ENCODE measurements at places on chromosomes 12 and 14.

DNA sequence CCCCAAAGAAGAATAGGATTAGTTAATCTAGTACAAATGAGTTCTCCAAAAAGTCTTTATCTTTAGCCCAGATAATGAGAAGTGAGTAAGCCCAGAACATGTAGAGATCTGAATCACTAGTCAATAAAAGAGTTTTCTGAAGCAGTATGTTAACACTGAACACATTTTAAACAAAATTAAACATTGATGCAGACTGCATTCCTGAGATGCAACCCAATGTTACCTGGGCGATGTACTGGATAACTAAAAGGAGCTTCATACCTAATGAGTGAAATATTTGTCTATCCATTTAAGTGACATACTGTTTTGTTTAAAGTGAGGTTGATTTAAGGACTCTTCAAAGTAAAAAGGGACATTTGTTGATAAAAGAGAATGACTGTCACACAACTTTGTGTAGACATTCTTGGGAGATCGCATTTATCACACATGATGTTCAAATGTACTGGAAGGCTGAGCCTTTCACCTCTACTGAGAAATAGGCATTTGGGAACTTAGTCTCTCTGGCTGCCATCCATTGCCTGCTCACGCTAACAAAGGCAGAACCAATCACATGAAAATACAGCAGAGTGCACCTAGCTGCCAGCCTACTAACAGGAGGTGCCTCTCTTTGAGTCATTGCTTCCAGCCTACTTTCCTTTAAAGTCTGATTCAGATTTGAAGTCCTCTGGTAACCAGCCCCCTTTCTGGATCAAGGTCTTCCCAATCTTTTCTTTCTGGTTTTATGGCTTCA lies 287.7 kb downstream of the BTG1 start:
- DNase-seq = no peak

DNA sequence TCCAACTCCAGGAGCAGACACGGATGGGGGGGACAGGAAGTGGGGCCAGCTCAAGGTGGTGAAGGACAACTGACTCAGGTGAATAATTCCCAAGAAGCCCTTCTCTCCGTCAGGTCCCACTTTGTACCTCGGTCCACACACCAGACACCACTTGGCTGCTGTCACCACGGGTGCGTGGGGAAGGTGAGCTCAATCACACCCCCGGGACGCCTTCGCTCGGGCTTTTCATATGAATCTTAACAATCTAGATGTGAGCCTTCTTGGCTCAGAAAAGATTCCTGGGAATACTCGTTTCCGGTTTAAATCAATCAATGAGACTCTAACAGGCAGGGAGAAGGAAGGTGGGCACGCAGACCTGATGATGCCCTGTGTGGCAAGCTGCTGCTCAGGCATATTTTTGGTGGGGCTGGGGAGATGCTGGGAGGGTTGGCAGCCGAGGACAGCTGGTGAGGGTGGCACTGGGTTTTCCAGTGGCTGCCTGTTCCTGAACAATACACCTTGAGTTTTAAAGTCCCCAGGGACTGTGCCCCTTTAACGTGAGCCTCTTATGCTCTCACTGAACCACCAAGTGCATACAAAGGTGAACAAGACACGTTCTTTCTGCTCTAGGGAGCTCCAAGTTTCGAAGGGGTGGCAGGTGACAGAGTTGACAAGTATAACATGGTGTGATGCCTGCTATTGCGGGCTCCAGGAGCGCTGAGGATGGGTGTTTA lies 5.1 kb downstream of the TESC start:
- DNase-seq = no peak

DNA sequence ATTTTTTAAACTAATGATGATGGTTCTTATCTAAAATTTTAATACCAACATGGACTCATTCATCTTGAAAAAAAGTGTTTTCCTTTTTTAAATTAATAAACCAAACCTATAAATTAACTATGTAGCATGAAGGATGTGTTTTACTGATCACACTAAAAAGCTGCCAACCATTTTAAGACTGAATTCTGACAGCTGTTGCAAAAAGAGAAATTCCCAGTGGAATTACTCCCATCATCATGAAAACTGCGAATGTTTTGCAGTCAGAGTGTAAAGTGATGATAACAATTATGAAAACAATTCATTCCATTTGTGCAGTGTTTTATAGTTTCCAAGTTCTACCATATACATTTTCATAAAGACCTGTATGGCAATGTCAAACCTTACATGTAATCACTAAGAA lies 232.8 kb downstream of the SLC2A13 start:
- DNase-seq = no peak

- DNase-seq = peak; percentile 96
These were observed 15.9 kb downstream of the TAOK3 start for GRCh38 chr12:118356809-118357256.

GRCh38 chr12:109863847-109864712 lies 16.3 kb downstream of the GLTP start:
- DNase-seq = peak; percentile 35

DNA sequence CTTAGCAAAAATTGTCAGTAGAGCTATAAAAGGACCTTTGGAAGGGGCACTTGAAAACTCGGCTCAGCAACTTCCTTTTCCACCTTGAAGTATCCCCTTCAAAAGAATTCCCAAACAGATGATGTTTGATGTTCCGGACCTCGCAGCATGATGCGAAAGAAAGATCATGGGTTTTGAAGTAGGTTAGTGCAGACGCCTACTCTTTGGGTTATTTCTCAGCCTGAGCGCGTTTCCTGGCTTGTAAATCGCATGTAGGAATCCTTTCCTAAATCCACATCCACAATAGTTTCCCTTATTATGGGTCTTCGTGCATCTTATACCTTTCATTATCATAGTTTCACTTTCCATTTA lies 584 bp upstream of the NEDD1 start:
- DNase-seq = no peak

DNA sequence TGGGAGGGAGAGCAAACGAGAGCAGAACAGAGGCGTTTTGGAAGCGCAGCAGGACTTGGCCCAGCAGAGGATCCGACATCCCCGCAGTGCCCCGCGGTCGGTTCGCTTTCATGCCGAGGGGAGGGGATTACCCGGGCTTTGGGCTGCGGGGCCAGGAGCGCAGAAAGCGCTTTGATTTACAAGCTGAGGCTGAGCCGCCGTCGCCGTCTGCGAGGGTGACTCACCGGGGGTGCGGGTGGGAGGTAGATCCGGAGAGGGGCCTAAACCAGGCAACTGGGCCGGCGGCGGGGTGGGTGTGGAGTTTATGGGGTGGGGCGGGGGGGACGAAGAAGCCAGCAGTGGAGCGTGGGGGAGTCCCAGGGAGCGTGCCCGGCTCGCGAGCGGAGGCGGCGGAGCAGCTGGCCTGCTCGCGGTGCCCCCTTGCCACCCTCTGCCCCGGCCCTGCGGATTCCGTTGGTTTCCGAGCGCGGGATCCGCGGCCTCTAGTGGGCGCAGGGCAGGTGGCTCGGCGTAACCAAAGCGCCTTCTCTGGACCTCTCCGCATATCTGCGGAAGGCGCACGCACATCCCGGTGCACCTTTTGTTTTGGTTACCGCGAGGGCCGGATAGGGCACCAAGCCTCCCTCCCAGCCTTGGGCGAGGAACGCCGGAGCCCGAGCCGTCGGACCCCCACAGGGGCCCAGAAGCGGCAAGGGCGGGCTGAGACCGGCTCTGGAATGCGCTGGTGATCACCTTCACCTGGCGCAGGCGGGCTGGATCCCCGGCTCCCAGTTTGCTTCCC lies 2.6 kb downstream of the SIX4 start:
- DNase-seq = peak; percentile 71

- peak; percentile 92 for DNase-seq
These were observed 132.5 kb downstream of the FOXN3 start for GRCh38 chr14:89284333-89285058.

GRCh38 chr12:111319600-111320257 lies 49.2 kb downstream of the PHETA1 start:
- no peak for DNase-seq

DNA sequence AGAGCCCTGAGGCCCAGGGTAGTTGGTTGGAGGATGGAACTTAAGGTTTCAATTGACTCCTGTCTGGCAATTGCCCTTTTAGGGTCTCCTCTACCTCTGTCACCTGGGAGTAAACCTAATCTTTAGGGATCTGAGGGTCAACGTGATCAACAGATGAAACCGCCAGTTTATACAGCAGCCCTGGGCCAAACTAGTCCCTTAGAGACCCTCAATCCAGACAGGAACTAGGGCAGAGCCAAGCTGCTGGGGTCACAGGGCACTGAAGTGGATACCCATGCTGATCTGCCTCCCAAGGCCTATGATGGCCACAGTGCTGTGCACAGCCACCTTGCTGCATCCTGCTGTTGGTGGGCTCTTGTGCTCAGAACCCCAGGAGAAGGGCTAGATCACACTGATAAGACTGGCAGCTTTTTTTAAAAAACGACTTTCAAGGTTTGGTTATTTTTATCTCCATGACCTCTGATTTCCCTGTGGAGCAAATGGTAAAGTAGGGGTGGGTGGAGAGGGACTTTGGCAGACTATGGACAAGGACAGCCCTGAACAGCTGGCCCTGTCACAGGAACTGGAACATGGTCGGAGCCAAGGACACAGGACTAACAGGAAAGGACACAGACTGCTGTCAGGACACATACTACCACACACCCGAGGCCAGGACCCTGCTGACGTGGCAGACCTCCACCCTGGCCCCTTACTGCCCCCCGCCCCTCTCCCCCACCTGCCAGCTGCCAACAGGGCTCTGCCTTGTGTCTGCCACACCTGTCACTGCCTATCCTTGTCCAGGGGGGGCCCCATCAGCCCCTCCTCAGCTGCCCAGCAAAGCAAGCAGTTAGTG lies 474 bp downstream of the FITM1 start:
- no peak for DNase-seq

GRCh38 chr14:94591871-94592270 lies 10.6 kb downstream of the SERPINA5 start:
- no peak for DNase-seq

DNA sequence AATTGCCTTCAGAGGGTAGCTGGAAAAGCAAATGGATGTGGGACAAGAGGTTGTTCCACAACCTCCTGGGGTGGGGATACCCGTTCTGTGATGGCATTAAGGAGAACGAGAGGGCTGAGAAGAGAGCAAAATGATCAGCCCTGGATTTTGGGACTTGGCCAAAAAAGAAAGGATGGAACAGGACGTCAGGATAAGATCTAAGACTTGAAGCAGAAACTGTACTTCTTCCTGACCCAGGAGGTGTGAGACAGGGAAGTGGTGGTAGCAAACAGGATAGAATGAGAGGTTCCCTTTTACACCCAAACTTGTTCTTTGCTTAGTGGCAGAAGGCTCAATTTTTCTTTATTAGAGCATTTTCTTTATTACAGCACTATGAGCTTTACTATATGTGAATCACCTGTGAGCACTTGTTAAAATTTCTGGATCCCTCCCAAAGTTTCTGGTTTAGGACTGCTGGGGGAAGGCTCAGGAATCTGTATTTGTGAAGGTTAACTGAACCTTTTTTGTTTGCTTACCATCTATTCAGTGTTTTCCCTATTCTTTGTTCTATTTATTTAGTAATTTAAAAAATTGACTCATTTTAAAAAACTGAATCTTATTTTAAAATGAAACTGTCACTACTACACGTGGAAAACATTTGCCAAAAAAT lies 59.2 kb downstream of the ERC1 start:
- DNase-seq = no peak

- DNase-seq = no peak
These were observed 13.6 kb downstream of the MDM2 start for GRCh38 chr12:68821357-68822188.

GRCh38 chr12:51620448-51620847 lies 29.4 kb downstream of the SCN8A start:
- peak; percentile 63 for DNase-seq

DNA sequence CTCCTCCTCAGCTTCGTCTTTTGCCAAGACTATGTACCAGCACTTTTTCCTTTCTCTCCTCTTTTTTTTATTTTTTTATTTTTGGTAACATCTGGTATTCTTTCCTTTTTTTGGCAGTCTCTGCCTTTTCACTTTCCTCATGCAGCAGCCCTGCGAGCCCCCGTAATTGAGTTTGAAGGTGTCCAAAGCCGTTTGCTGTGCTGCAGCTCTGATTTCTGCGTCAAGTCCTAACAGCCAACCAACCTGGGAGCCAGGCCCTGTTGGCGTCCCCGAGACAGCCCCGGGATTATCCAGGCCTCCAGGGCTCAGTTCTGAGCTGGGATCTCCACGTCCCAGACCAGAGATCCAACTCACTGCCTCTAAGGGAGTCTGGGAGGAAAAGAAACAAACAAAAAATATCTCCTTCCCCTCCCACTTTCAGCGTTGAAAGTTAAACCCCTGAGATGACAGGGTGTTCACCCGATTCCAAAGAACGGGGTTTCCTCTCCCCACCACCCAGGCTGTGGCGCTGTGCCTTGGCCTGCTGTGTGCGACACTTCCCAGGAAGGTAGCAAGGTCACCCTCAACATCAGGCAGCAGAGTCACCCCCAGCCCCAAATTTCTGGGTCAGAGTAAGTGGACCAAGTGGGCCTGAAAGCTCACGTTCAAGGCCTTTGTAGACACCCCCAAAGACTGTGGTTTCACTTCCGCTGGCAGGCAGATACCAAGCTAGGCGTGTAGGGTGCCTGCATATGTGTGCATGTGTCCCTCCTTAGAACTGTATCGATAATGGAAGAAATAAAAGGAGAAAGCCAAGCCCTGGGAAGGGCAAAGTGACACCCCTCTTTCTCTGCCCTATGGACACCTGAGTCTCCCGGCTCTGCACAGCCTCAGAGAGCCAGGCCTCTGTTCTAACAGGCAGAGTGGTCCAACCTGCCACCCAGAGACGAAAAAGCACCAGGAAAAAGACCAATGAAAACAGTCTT lies 11.1 kb downstream of the BCL11B start:
- no peak for DNase-seq

- peak; percentile 76 for DNase-seq
These were observed 571.4 kb upstream of the ATP2B1 start for GRCh38 chr12:90280033-90280432.

DNA sequence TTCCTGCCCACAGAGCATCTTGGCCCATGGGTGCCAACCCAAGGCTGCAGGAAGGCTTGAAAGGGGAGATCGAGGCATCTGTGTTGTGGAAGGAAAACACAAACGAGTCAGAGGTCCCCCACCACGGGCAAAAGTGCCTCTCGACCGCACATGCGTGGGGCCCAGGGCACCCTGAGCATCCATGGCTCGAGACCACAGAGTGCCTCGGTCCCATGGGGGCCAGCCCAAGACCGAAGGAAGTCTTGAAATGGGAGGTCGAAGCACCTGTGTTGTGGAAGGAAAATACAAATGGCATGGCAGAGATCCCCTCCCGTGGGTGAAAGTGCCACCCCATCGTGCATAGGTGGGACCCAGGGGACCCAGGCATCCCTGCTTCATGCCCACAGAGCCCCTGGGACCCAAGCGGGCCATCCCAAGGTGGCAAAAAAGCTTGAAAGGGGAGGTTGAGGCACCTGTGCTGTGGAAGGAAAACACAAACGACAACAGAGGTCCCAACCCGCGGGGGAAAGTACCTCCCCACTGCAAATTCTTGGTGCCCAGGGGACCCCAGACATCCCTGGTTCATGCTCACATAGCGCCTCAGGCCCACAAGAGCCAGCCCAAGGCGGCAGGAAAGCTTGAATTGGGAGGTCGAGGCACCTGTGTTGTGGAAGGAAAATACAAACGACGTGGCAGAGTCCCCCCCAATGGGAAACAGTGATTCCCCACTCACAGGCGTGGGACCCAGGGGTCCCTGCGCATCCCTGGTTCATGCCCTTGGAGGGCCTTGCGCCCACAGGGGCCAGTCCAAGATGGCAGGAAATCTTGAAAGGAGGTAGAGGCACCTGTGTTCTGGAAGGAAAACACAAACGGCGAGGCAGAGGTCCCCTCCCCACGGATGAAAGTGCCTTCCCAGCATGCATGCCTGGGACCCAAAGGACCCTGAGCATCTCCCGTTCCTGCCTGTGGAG lies 373.0 kb downstream of the ALG10 start:
- DNase-seq = no peak
